ENCODE measurements at places on chromosomes 3 and 15.

GRCh38 chr3:44359146-44359751, 20.7 kb downstream of the TCAIM start:
- DNase-seq = no peak

DNA sequence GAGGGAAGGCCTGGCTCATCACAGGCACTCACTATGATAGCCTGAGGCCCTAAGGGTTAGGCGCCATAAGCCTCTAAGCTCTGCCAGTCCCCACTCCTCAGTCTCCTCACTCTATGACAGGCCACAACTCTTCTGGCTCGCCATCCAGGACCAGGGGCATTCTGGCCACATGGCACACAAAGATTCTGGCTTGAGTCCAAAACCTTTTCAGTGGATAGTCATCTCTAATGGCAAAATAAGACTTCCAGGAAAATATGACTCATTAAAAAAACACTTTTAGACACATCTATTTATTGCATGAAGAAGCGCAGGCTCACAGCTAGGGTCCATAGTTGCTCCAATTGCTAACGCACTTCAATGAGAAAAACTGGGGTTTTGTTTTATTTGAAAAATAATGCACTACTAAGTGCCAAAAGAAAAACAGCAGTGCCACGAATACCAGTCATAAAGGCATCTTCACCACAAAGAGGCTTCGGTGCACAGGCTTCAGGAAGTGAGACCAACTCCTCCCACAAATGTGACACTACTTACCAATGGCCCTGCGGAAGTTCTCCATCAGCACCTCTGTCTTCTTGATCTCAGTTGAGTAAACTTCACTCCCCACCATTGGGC, 11.1 kb downstream of the RUVBL1 start:
- no peak for DNase-seq

GRCh38 chr15:101168463-101168824, 83.4 kb downstream of the CHSY1 start:
- DNase-seq = no peak

- DNase-seq = no peak
Measured at GRCh38 chr15:89948796-89949195, 36.0 kb upstream of the ARPIN start.

DNA sequence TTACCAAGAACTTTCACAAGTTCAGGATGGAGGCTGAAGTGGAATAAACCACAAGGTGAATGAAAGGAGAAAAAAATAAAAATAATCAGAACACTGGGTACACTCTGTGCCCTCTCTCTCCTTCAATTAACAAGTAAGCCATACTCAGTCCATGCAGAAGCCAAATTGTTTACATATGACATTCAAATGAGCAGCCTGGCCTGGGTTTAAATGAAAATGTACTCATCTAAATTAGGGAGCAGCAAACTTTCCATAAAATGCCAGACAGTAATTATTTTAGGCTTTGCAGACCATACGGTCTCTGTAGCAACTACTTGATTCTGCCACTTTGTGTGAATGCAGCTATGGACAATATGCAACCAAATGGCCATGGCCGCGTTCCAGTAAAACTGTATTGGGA, 376.6 kb downstream of the MAGI1 start:
- no peak for DNase-seq

GRCh38 chr15:70045045-70045444, 52.7 kb downstream of the TLE3 start:
- DNase-seq = peak; percentile 68

GRCh38 chr3:34858067-34858660, 781.2 kb upstream of the ARPP21 start:
- DNase-seq = no peak

DNA sequence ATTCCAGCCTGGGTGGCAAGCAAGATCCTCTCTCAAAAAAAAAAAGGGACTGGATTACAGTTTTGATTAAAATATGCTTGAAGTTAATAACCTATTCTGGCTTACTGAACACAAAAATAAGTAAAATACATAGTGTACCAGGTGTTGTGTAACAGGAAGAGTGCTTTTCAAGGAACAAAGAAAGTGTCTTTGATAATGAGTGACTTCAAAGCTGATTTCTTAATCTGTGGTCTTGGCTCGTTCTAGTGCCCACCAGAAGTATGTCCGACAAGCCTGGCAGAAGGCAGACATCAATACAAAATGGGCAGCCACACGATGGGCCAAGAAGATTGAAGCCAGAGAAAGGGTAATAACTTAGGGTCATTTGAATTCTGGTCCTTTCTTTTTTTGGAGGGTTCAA, 4.0 kb downstream of the RPL14 start:
- no peak for DNase-seq

DNA sequence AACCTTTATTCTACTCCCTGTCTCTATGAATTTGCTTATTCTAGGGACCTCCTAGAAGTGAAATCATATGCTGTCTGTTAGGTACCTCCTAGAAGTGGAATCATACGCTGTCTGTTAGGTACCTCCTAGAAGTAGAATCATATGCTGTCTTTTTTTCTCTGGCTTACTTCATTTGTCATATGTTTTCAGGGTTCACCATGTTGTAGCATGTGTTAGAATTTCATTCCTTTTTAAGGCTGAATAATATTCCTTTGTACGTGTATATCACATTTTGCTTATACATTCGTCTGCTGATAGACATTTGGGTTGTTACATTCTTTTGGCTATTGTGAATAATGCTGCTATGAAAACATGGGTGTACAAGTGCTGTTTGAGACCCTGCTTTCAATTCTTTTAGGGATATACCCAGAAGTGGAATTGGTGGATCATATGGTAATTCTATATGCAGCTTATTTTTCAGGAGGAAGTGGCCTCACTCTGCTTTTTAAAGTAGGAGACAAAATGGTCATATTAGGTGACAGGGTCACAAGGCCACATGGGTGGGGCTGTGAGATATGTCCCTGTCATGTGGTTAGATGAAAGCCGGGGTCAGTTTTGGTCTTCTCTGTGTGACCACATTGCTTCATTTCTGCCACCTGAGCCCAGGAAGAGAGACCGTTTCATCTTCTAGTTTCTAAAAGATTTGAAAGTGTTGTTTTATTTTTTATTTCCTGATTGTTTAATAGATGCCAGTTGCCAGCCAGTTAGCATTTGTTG, 76.7 kb downstream of the FLNB start:
- no peak for DNase-seq

DNA sequence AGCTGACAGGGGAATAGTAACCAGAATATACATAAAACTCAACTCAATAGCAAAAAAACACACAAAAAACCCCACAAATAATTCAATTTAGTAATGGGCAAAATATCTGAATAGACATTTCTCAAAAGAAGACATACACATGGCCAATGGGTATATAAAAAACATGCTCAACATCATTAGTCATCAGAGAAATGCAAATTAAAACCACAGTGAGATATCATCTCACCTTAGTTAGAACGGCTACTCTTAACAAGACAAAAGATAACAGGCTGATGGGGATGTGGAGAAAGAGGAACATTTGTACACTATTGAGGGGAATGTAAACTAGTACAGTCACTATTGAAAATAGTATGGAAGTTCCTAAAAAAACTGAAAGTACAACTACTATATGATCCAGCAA, 678.6 kb downstream of the MECOM start:
- no peak for DNase-seq

DNA sequence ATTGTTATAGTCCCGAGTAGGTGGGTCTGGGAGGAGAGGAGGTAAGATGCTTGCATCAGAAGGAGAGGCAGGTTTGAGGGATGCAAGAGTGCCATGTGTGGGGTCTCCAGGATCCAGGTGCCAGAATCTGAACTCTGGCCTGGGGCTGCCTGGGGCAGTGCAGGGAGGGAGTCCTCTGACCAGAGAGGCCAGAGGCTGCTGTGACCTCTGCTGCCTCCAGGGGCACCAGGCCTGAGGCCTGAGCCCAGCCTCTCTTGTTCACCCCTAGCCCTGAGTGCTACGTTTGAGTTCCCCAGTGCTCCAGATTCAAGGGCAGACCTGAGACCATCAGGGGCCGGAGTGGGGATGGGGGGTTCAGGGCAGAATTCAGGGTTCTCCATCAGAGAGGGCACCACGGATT, 7.4 kb downstream of the SLC38A3 start:
- no peak for DNase-seq

GRCh38 chr3:177190756-177191681, 6.3 kb downstream of the TBL1XR1 start:
- peak; percentile 26 for DNase-seq

DNA sequence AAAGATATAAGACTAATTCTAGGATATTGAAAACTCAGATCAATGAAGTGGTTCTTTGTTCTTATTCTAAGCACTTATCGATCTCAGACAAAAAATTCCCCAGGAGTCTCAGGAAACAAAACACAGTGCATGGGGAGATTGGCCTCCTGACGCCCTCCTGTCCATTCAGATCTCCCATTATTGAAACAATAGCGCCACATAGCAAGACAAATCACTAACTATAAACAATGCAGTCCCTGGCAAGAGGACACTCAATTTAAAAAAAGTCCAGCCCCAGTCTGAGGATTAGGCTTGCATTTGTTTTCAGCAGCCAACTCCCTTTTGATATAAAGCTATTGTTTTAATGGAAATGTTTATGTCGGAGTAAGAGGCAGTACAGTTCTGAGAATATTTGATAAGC, 528.2 kb downstream of the GABRG3 start:
- DNase-seq = no peak

- no peak for DNase-seq
Measured at GRCh38 chr3:89955156-89955555, 847.7 kb downstream of the EPHA3 start.

DNA sequence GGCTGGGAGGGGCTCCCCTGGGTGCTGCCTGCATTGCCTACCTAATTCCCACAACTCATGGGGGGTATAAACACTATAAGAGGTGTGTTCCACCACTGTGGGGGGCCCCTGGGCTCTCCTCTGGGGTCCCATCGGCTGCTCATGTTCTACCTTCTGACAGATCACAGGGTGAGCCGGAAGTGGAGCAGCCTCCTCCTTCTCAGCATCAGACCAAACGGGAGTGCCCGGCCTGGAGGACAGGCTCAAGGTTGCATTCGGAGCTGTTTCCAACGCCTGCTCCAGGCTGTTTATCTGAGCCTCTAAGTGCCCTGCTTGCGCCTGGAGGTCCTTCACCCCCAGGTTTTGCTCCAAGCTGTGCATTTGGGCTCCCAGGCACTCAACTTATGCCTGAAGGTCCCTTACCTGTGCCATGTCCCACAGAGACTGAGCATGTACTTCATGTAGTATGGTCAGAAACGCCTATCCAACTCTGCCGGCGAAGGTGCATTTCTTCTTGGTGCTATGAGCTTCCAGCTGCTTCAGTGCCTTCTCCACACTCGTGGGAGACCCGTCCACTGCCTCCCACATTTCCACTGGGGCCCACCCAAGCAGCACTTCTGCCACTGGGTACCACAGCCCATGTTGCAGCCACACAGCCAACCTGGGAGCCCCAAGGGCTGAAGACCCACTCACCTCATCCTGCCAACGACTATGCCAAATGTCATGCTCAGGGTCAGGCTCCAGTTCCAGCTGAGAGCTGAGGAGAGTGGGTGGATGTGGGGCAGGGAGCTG, 232.1 kb downstream of the IGSF11 start:
- DNase-seq = no peak

GRCh38 chr3:15297608-15298350, 34.6 kb downstream of the SH3BP5 start:
- DNase-seq = no peak

- DNase-seq = no peak
Measured at GRCh38 chr15:74122403-74123130, 7.8 kb upstream of the ISLR2 start.

GRCh38 chr15:66124651-66125050, 128.9 kb downstream of the MEGF11 start:
- no peak for DNase-seq

GRCh38 chr3:101509811-101510210, 3.2 kb downstream of the SENP7 start:
- DNase-seq = no peak

GRCh38 chr3:152300029-152300731, 31.5 kb downstream of the MBNL1 start:
- DNase-seq = no peak

DNA sequence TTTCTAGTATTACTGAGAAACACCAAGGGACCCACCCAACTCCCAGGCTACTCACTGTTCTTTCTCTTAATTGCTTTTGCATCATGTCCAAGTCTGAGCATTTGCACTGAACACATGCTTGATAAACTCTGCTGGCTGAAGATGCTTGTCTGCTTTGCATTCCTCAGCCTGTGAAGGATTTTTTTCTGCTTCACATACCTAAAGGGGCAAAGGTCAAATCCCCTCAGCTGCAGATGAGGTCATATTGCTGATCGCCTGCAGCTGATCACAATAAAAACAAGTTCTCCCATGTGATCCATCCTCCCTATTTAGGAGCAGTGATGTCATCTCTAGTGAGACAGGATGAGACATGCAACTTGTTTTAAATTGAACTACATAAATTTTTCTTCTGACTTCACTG, 84.6 kb upstream of the DCBLD2 start:
- DNase-seq = no peak

GRCh38 chr3:49803465-49804140, 542 bp downstream of the INKA1 start:
- DNase-seq = peak; percentile 85

- DNase-seq = peak; percentile 95
Measured at GRCh38 chr3:151875759-151876158, 2.3 kb downstream of the SUCNR1 start.

DNA sequence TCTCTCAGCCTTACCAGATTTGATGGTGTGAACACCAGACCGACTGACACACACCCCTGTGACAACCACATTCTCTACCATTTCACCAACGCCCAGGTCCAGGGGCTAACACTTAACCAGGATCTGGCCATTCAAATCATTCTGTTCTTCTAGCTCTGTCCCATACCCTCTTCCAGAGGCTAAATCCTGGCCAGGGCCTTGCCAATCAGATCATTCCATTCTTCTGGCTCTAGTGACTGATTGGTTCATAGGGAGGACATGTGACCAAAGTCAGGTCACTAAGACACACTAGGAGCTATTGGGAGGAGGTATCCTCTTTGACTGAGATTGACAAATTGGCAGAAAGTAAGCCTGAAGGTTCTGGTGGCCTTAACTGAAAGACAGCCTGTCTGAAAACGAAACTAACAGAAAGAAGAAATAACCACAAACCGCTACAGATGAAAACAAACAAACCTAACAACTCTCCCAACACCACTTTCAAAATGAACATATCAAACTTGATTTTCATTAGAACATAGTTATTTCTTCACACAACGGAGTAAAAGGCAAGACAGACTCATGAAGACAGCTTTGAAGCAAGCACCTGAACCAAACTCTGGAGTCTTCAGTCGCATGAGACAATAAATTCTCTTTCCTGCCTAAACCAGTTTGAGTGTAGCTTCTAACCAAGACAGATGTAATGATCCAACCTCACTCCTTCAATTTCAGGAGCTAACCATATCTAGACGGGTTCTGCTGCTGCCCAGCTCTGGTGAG, 68.5 kb downstream of the TRANK1 start:
- no peak for DNase-seq

DNA sequence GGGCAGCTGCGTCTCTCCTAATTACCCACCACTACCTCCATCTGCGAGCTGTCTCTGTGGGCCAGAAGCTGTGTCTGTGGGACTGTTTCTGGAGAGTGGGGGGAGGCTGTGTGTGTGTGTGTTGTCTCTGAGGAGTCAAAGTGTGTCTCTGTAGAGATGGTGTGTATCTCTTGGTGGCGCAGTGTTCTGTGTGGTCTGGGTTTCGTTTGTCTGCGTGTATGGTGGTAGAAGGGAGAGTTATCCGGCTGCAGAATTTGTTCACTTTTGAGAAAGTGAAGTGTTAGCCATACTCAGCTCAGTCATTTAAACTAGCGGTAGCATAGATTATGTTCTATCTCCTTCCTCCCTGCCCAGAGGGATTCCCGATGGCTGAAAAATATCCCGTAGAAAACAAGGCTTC, 2.2 kb downstream of the MYRIP start:
- DNase-seq = no peak

Measured in NB4 (cell line).